ENCODE measurements at places on chromosomes 13 and 19. TPM values are rescaled to one million over a fixed set of nuclear protein-coding genes. Genes with fewer than 3 reads are reported as not detected.

Gene SLITRK6
- 1.9 TPM for total RNA-seq

Gene DZIP1
- 4.0 TPM for total RNA-seq

Gene FBXO27
- 9.7 TPM for total RNA-seq

Gene OR7D2
- total RNA-seq, result 0.07 TPM

Gene URAD
- total RNA-seq, result not detected

Gene PTH2
- total RNA-seq, result not detected

Gene CACNA1A
- total RNA-seq, result 0.42 TPM

Gene SULT2B1
- total RNA-seq, result 0.35 TPM

Gene FAM83E
- total RNA-seq, result not detected

Gene YJU2
- 8.3 TPM for total RNA-seq

Gene IGLON5
- total RNA-seq, result not detected

Gene OR7A5
- not detected for total RNA-seq

Gene NOVA2
- total RNA-seq, result 5.9 TPM

Gene OR7C1
- not detected for total RNA-seq

Gene FXYD3
- 3.1 TPM for total RNA-seq

Gene USHBP1
- total RNA-seq, result 9.3 TPM

Measured in left ventricle myocardium superior (tissue), 1 donor.